ENCODE measurements at places on chromosomes 3 and 15. TPM values are rescaled to one million over a fixed set of nuclear protein-coding genes. Genes with fewer than 3 reads are reported as not detected.

Gene FSIP1
- not detected for total RNA-seq

Gene FGF12
- total RNA-seq, result 0.09 TPM

Gene CXCR6
- total RNA-seq, result not detected

Gene SYNM
- 3.7 TPM for total RNA-seq

Gene ASB14
- total RNA-seq, result not detected

Gene TMEM207
- total RNA-seq, result not detected

Gene PTH1R
- 11.8 TPM for total RNA-seq

Gene GCSAM
- total RNA-seq, result not detected

Gene LMAN1L
- total RNA-seq, result not detected

Gene CORO2B
- 11.6 TPM for total RNA-seq

Measured in pericardium fibroblast (primary cell).